ENCODE measurements at places on chromosomes 4 and X.

DNA sequence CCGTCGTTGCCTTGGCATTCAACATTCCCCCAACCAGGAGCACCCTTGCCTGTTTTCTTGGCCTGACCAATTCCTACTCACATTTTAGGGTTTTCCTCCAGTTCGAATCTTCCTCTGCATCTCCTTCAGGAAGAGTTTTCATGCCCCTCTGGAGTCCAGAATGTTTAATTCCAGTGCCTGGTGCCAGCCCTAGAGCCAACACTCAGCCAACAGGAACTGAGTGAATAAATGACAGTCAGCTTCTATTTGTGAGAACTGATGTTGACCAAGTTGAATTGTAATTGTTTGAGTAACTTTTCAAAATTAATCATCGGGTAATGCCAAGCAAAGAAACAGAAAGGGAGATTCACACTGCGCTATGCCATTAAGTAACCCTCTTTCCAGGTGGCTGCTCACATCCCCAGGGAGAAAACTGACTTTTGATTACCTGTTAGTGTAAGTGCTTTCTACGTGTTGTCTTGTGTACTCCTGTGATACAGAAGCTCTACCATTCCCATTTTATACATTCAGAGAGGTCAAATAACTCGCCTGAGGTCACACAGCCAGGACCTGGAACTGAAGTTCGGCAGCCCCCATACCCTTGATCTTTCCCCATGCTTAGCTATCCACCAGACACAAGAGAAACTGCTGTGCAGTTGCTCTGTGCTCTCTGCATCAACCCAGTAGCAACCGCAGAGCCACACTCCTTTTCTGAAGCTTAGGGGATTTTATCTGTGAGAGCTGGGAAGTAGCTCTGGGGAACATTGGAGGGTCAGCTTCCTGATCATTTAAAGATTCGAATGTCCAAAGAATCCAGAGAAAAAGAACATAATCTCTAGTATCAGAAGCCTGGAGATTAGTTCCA lies 19.0 kb upstream of the SLC2A9 start:
- no peak for DNase-seq

DNA sequence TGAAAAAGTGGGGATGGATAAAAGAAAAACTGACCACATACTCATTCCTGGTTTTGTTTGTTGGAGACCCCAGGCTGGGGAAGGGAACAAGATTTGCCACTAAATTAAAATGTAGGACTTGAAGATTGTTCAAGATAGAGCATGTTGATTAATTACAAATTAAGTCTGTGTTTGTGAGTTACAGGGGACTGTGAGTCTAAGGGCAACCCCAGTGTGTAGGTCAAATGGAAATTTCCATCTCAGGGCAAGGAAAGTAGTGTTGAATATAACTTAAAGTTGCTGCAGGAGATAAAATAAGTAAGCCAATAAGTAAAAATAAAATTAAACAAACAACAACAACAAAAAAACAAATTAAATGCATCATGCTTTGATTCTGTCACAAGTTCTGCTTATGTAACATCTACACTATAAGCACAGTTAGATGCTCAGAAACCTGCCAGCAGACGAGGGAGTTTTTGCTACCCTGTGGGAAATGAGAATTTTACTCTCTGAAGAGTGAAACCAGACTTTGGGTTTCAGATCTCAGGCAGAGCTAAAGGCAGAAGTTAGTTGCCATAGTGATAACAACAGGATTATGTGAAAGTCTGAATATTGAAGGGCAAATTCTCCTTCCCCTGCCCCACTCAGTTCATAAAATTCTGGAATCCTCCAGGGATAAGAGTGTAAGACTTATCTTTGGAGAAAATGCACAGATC lies 352.3 kb downstream of the GRXCR1 start:
- no peak for DNase-seq

GRCh38 chr4:145345401-145345800 lies 136.3 kb upstream of the SMAD1 start:
- no peak for DNase-seq

GRCh38 chr4:169189372-169189771 lies 81.4 kb downstream of the SH3RF1 start:
- DNase-seq = no peak

GRCh38 chr4:151631349-151631748 lies 129.5 kb downstream of the GATB start:
- DNase-seq = no peak

DNA sequence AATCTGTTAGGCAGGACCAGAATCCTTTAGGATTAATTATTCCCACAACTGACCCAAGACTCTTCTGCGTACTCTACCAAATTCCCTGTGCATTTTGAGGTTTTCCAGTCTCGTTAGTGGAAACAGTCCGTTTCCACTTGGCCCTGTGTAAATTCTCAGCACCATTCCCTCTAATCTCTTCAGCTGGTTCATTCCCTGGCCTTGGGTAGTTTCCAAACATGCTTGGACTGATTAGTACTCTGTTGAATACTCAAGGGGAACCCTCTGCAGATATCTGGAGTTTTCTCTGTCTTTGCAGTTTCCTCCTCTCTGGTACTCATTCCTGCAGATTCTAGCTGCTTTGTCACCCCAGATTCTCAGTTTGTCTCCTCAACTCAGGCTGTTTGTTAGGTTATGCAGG lies 80.4 kb downstream of the ZFX start:
- no peak for DNase-seq

DNA sequence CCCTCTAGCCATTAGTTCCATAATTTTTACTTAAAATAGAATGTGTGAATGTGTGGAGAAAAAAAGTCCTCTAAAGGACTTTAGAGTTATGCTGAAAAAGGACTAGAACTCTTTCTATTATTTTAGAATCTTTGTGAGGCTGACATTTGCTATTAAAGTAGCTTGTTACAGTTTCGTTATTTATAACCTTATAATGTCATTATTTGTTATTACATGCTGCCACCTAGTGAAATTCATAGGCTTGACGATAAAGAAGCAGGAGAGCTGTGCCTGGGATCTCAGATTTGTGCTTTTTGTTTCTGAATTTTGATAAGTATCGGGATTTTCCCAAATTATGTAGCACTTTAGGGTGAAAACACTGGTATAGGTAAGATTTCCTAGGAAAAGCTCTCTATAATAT lies 38.5 kb upstream of the TAPT1 start:
- DNase-seq = no peak

DNA sequence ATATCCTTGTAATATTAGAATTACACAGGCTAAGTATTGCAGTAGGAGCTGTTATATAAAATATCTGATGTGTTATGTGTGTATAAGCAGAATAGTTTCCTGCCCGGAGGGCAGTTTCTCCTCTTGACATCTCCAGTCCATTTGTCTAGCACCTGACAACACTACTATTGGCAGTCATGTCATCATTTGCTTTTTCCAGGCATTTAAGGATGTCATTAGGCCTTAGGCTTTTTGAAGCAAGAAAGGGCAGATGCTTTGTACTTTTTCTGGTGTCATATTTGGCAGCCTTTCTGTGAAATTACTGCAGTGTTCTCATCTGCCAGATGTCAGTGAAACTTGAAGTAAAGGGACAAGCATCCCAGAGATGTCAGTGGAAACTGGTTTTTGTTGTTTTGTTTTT lies 2017.6 kb upstream of the IGFBP7 start:
- no peak for DNase-seq

Measured in activated CD4-positive, CD25-positive, alpha-beta regulatory T cell (primary cell).